ENCODE measurements at places on chromosomes 6 and 20.

- DNase-seq, result no peak
Measured at GRCh38 chr20:3702611-3703391, 9.6 kb downstream of the SIGLEC1 start.

DNA sequence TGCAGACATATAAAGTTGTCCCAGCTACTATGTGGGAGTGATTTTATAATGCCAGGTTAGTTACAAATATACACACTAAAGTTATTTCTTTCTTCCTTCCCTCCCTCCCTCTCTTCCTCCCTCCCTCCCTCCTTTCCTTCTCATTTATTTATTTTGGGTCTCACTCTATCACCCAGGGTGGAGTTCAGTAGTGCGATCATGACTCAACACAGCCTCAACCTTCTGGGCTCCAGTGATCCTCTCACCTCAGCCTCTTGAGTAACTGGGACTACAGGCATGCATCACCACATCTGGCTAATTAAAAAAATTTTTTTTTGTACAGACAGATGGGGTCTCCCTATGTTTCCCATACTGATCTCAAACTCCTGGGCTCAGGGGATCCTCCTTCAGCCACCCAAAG, 59.2 kb downstream of the PHF20 start:
- no peak for DNase-seq

GRCh38 chr6:1600764-1601157, 9.0 kb upstream of the FOXC1 start:
- DNase-seq, result no peak

- DNase-seq, result no peak
Measured at GRCh38 chr6:4474810-4475209, 301.4 kb upstream of the CDYL start.

- DNase-seq, result no peak
Measured at GRCh38 chr6:28005975-28006374, 48.9 kb downstream of the OR2B6 start.

- DNase-seq, result no peak
Measured at GRCh38 chr6:3041606-3042005, 26.7 kb upstream of the RIPK1 start.

DNA sequence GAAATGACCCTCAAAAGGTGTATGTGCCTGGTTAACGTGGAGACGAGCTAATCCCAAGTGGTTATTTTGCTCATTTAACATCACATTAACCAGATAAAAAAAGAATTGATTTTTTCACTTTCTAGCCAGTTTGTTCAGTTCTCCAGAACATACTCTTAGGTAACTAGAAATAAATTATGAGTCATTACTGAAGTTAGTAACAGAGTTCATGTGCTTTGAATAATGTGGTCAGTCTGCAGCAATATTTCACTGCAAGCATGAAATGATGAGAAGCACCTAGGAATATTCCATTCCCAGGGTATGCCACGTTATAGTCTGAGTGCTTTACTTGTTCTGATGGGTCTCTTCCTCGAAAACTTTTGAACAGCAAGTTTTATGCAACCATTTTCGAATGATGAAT, 138.3 kb upstream of the INSM1 start:
- no peak for DNase-seq

- no peak for DNase-seq
Measured at GRCh38 chr6:144781836-144782235, 496.7 kb downstream of the UTRN start.

GRCh38 chr20:9839626-9840025, 750 bp upstream of the PAK5 start:
- DNase-seq, result no peak

- no peak for DNase-seq
Measured at GRCh38 chr6:25232479-25232878, 46.7 kb upstream of the CARMIL1 start.

GRCh38 chr6:138129190-138129589, 22.0 kb upstream of the PERP start:
- DNase-seq, result no peak

DNA sequence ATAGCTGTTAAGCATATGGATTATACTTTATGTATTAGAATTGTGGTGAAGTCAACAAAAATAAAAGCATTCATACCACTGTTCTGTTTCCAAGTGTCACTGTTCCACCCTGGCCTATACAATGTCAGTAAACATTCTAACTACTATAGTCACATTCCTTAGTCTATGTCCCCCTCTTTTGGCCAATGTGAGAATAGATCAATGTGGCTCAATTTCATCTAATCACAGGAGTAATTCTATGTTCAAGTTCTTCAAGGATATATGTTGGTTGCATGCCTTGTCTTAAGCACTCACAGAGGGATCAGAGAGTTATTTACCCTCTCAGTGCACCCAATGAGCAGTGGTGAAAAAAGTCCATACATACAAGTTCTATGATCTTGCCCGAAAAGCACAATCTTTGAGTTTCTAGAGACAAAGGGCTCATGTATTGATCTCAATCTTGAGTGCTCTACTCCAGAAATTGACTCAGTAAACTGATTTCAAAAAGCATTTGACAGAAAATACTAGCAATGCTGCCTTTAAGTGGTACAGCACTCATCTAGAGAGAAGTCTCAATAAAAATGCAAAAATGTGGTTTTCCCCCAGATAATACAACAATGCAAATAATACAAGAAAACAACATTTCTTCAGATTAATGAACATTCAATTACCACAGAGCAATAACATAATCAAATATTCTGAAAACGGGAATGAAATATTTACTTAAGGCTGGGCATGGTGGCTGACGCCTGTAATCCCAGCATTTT, 16.5 kb downstream of the SMLR1 start:
- no peak for DNase-seq

GRCh38 chr6:10854922-10855632, 16.7 kb upstream of the MAK start:
- no peak for DNase-seq

GRCh38 chr6:22221630-22222029, 75.2 kb downstream of the PRL start:
- DNase-seq, result no peak

GRCh38 chr6:138005846-138006245, 101.4 kb downstream of the PERP start:
- DNase-seq, result no peak

DNA sequence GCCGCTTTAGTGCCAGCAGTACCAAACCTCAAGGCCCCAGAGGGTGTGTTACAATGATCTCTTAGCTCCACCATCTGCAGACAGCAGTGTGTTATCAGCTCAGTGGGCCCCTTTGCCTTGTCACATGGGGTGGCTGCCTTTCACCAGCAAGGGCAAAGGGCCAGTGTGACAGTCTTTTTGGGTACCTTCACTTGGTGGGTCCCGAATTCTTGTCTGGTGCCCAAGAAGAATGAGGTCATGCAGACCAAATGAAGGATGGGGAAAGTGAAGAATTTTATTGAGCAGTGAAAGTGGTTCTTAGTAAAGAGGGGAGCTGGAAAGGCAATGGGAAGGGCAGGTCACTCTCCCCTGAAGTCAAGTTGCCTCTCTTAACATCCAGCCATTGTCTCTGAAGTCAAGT, 2.9 kb upstream of the SMIM28 start:
- no peak for DNase-seq

DNA sequence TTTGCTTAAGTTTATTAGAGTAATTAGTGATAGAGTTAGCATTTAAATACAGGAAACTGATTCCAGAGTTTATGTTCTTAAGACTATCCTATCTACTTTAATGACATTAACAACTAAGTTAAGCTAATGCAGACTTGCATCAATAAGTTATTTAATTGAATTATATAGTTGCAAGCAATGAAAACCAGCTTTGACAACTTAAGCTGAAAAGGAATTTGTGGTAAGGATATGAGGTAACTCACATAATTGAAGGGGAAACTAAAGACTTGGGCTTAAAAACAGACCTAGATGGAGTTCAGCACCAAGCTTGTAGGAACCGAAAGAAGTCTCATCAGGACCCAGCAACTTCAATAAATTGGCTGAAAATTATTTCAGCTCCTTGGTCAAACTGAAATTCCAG, 222.3 kb downstream of the IBTK start:
- DNase-seq, result no peak

- DNase-seq, result no peak
Measured at GRCh38 chr20:58693226-58694006, 816 bp downstream of the NPEPL1 start.

GRCh38 chr20:20083807-20084206, 31.5 kb downstream of the CFAP61 start:
- DNase-seq, result no peak

DNA sequence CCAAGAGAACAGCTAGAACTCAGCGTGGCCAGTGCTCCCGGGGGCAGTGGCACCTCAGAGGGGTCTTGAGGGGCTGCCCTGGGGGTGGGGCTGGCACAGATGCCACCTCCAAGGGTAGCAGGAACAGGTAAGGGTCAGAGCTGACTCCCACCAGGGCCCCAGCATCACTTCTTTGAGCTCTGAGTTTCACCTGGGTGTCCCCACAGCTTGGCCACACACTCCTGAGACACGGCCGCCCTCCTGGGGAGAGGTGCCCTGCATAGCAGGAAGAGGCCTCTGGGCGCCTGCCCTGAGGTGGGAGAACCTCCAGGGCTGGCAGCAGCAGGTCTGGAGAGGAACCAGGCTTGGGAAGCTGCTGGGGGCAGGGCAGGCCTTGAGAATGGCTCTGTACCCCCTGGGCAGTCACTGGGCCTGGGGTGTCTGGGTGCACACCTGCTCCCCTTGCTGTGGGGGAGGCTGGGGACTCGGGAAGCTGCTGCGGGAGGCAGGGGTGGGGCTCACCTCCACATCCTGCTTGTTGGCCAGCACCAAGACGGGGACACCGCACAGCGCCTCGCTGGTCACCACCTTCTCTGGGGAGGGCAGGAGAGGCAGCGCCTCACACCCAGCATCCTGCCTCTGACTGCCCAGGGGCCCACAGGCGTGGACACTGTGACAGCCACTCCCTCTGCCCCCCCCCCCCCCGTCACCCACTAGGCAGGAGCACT, 5.0 kb downstream of the TNFRSF6B start:
- no peak for DNase-seq

DNA sequence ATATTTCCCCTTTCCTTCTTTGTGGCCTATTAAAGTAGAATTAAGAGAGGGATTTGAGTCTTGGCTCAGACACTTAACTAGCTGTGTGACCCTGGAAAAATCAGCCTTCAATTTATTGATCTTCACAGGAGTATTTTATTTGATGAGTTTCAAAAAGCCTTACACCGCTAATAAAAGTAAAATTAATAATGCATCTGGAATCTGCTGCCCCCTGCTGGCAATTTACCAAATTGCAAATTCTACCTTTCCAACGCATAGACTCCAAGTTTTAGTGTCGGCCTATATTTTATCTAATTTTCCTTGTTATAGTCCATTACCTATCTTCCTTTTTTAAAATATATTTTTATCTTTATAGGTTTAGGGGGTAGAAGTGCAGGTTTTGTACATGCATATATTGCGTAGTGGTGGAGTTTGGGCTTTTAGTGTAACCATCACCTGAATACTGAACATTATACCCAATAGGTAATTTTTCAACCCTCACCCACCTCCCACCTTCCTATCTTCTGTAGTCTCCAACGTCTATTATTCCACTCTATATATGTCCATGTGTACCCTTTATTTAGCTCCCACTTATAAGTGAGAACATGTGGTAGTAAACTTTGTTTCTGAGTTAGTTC, 46.3 kb downstream of the GOPC start:
- no peak for DNase-seq

GRCh38 chr20:63893999-63894357, 948 bp upstream of the DNAJC5 start:
- no peak for DNase-seq

GRCh38 chr6:45127185-45127584, 200.9 kb upstream of the RUNX2 start:
- no peak for DNase-seq

GRCh38 chr20:25018841-25019240, 26.3 kb upstream of the APMAP start:
- no peak for DNase-seq

GRCh38 chr6:118319894-118320649, 228.0 kb upstream of the PLN start:
- DNase-seq, result no peak

DNA sequence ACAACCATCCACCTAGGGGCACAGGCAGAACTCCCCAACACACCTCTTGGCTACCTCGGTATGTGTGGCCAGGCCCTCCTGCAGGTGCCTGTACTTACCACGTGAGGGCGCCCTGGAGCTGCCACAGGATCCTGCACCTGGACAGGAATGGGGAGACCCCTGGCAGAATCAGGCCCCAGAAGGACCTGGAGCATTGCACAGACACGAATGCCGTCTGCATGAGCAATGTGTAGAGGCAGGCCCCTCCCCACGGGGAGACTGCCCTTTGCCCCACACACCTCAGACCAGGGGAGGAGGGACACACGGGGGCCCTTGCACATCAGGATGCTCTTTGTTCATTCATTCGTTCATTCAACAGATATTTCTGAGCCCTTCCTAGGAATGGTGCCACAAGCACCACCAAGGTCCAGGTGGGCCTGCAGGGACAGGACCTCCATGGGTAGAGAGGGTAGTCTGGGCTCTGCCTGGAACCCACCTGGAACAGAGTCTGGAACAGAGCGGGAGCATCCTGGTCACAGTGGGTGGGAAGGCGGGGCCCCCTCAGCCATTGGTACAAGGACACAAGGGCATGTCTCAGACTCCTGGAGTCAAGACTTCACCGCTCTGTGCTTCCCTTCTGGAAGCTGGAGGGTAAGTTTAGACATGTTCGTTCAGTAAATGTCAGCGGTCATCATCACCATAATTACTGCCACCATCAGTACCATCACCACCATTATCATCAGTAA, 32.3 kb downstream of the YTHDF1 start:
- DNase-seq, result no peak

DNA sequence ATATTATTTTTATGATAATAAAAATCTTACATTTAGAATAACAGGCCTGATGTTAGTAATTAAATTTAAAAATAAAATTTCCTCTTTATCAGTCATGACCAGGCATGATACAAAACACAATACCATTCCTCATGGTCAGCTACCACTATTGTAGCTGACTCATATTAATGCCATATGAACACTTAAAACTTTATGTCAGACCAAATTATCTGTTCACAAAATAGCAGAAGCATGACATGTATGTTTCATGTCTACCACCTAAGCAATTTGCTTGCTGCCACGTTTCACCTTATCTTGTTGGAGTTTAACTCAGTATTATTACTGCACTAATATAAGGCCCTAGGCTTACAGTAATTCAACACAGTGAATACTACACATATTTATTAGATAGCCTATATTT, 65.7 kb downstream of the HTR1B start:
- no peak for DNase-seq

All from GM04503 (cell line).